ENCODE measurements at places on chromosomes 1 and 21.

GRCh38 chr1:932776-933602, 9.3 kb downstream of the SAMD11 start:
- DNase-seq: no peak

GRCh38 chr1:88877382-88877825, 14.0 kb downstream of the GTF2B start:
- DNase-seq: no peak

GRCh38 chr1:244840219-244840794, 4.8 kb downstream of the COX20 start:
- DNase-seq: no peak

DNA sequence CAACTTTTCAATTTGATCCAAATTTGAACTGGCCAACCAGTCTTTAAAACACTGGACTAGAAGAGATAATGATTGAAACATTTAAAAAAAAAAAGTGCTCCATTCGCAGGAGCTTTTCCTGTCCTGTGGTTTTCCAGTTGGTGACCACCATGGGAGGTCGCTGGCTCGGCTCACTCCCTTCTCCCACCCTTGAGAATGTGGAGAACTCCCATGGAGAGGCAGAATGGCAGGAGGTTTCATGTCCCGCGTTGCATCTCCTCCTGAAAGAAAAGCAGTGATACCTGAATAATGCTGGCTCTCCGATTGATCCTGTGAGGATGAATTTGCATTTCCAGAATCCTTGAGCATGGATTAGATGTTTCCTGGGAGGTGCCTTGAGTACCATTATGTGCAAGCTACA, 16.5 kb upstream of the MPZL1 start:
- no peak for DNase-seq

DNA sequence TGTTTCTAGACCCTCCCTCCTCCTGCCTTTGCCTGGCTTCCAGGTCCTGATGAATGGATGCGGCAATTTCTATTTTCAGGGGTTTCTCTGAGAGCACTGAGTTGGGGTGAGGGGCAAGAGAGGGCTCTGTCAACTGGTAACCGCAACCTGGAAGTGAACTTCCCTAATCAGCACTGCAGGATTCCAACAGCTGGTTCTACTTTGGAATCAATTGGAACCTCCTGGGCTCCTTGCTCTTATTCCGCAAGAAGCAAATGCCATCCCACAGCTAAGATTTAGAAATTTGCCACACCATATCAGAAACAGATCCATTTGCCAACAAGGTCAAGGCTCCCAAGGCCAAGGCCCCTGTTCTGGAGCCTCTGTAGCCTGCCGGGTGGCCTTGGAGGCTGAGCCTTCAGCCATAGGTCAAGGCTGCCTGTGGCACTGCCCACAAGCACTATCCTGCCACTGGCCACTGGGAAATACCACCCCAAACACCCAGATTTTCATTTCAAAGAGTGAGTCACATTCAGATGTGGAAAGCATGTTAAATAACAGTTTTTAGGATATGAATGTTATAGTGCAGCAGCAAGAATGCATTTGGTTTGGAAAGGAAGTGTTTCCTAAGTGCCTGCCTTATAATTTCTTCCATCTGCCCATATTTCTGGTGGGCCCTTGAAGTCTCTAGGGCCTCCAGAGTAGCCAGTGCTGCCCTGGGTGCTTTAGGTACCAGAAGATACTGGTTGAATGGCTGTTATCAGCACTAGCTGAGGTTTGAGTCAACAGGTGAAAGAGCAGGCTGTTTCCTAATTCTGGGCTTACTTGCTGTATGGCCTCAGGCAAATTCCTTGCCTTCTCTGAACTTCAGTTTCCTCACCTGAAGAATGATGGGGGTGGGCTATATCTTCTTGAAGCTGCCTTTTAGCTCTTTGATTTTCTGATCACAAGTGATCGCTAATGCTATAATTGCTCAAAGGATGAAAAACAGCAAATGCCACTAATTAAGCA, 56.3 kb upstream of the JUN start:
- DNase-seq: no peak

DNA sequence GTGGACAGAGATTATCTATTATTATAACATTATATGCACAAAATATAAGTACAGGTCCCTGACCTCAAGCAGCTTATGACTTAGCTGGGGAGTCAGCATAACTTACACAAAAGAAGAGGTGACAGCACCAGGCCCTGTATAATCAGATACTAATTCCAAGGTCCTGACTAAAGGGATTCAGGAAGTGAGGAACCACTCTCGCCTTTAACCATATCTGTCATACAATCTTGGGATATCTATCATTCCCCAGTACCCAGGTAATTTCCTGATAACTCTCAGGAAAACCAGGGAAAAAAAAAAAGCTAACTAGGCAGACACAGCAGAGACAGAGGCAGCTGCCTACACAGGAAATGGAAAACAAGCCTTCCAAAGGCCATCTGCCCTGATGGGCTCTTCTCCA, 78.5 kb upstream of the CAMK1G start:
- DNase-seq: no peak

DNA sequence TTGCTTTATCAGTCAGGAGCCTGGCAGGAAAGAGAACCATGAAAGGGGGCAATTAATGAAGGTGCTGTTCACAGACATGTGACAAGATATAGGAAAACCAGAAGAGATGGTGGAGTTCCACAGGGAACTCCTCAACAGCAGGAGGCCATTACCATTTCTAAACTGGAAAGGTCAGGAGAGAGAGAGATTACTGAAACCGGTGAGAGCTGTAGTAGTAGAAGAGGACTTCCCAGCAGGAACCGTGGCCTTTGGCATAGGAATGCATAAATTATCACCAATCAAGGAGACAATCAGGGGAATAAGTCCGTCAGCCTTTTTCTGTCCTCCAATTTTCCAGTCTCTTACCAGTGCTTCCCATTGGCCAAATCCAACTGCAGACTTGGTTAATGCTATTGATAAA, 23.0 kb upstream of the ABCD3 start:
- DNase-seq: no peak

GRCh38 chr21:17359781-17360180, 153.1 kb upstream of the CXADR start:
- DNase-seq: no peak

- no peak for DNase-seq
Observed at GRCh38 chr1:228162286-228163006, 3.2 kb upstream of the IBA57 start.

- DNase-seq: no peak
Observed at GRCh38 chr1:85244271-85245061, 15.0 kb downstream of the C1orf52 start.

DNA sequence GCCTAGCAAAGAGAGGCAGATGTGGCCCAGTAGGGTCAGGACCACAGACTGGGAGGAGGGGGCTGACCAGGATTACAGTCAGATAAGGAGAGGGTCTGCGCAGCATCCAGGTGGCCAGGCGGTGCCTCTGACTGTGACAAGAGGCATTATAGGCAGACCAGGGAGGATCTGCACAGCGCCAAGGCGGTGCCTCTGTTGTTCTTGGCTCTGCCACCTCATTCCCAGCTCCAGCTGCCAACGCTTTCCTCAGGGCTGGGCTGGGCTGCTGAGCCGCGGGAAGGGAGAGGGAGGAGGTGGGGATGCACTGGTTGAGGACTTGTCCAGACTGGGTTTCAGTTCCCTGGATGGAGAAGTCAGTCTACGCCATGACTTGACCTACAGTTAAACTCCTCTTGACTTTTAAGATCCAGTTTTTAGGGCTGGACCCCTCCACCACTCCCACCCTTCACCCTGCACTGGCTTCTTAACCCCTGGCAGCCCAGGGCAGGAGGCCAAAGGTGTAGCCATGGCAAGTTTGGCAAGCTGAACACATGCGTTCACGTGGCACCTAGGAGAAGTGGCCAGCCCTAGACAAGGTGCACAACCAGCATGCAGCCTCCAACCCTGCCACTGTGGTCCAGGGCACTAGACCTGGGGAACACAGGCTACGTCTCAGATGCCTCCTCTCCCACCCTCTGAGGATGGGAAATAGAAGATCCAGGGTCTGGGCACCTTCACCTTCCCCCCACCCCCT, 4.5 kb upstream of the CRABP2 start:
- DNase-seq: no peak

GRCh38 chr1:94578856-94579255, 37.3 kb upstream of the F3 start:
- no peak for DNase-seq

DNA sequence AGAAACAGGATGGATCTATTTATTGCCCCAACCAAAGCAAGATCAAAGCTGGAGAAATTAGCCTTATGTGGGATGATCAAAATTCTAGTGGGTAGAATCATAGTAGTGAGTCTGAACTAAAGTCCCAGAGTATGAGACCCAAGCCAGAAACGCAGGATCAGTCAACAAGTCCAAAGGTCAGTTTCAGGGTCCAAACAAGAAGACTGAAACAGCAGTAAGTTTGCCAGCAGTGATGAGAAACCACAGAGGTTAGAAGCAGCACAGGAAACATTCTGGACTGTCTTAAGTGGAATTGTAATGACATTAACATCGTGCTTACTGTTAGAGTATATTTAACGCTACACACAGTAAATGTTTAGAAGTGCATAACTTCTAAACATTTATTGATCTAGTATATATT, 251.0 kb downstream of the LRRIQ3 start:
- DNase-seq: no peak

DNA sequence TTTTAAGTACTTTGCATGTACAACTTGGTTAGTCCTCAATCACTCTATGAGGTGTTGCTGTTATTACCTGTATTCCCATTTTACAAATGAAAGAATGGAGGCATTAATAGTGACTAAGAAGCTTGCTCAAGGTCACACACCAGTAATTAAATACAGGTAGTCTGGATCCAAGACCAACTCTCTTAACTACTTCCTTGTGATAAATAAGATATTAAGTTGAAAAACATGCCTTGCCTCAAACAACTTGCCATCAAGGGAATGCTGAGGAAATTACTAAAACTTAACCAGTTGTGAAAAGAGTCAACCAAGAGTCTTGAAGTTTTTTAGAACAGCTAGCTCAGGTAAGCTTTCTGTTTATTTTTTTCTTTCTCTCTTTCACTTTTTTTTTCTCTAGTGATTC, 21.0 kb upstream of the LAMC1 start:
- DNase-seq: no peak

DNA sequence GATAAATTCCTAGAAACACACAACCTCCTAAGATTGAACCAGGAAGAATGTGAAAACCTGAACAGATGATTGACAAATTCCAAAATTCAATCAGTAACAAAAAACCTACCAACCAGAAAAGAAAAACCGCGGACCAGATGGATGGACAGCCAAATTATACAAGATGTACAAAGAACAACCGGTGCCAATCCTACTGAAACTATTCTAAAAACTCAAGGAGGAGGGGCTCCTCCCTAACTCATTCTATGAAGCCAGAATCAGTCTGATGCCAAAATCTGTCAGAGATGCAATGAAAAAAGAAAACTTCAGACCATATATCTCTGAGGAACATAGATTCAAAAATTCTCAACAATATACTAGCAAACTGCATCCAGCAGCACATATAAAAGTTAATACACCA, 262.4 kb upstream of the DAB1 start:
- DNase-seq: no peak

DNA sequence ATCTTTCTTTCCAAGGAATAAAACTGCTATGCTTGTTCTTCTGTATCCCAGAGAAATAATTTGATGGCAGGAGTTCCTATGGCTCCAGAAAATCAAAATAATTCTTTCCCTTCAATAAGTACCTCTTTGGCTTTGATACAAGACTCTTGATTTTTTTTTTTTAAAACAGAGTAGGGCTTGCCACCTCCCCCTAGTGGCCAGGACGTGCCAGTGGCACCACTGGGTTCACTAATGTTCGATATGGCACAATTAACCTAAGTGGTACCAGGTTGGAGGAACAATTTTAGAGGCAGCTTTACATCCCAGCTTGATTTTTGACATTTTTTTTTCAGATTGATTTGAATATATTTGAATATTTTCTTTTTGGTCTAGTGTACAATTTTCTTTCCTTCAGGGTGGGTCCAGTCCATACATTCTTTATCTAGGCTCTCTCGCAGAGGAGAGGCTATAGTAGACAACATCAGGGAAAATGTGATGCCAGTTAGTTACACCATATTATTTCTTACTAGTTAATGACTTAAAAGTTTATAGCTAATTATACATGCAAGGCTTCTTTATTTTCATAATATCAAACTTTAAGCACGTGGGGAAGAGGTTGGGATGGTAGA, 330.9 kb downstream of the S1PR1 start:
- DNase-seq: no peak

GRCh38 chr1:29833581-29833980, 597.3 kb downstream of the PTPRU start:
- DNase-seq: no peak

DNA sequence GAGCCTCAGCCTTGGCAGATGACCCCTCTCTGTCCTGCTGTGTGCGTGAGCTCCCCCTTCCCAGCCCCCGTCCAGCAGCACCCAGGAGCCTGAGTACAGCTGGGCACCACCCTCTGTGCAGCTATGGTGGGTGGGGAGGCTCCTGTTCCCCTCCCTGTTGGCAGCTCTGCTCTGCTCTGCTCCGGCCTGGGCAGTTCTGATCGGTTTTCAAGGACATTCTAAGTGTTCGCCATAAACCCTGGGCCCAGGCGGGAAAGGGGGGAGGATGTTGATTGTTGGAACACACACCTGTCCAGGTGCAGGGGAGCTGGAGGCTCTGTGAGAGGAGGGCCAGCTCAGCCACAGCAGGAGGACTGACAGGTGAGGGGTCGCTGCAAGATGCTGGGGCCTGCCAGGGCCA, at the start of gene CLCNKB:
Gene CLCNKB, plus strand, starts transcription at position 262 of the 400 bp plus-strand sequence. CDS start 711 bp downstream, outside the sequence.
- DNase-seq: no peak

GRCh38 chr1:86487131-86487810, 18.5 kb downstream of the CLCA1 start:
- DNase-seq: no peak

DNA sequence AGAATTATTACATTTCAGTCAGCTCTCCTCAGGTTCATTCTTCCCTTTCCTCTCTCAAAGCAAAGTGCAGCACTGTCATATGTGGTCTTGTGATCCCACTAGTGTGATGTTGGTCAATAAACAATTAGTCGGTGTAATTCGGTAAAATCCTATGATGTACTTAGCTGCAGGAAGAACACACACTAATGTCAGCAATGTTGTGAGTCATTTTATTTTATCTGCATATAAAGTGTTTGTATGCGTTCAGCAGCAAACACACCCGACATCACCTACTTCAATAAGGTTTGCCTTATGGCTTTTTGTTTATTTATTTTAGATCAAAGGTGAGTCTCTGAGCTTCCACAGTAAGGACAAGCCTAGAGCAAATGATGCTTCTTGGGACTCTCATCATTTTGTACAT, 47.8 kb downstream of the PTPN14 start:
- DNase-seq: no peak

GRCh38 chr1:66175581-66175980, 358.4 kb upstream of the SGIP1 start:
- no peak for DNase-seq

DNA sequence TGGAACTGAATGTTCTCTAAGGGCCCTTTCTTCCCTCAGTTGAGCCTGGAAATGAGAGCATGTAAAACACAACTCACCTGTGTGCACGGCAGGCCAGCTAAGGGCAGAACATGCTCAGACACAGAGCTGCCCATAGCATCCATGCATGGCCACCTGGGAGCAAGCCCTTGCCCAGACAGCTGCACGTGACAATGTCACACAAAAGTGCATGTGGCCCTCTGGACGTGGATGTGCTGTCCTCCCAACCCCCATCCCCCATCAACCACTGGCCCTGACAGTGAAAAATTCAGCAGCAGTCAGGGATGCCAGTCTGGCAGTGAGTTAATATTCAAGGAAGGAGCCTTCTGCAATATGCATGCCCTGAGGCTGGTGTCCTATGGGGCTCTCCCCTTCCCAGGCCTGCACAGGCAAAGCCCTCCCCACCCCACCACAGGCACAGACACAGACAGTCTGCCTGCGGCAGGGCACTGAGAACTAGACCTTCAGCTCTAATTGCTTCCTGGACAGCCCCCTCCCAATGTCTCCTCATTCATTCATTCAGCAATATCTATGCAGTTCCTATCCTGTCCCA, 14.6 kb upstream of the COL16A1 start:
- DNase-seq: no peak

- no peak for DNase-seq
Observed at GRCh38 chr1:90809093-90809492, 92.0 kb upstream of the BARHL2 start.
